Kasumi-1 (cell line): ENCODE measurements at places on chromosomes 12 and 14.

- no peak for DNase-seq
These were observed 193.6 kb downstream of the GALC start for GRCh38 chr14:87799400-87799799.

GRCh38 chr12:39919790-39920189 is 186.1 kb downstream of the SLC2A13 start:
- DNase-seq, result no peak

GRCh38 chr14:74204491-74204890 is 34.8 kb upstream of the VSX2 start:
- no peak for DNase-seq

- DNase-seq, result no peak
These were observed 4.2 kb downstream of the LPAR5 start for GRCh38 chr12:6631549-6631961.

GRCh38 chr14:94390372-94391086 is 2.1 kb upstream of the SERPINA1 start:
- peak; percentile 35 for DNase-seq

GRCh38 chr12:92854344-92854743 is 74.8 kb downstream of the EEA1 start:
- DNase-seq, result no peak
